ENCODE measurements at places on chromosomes 7 and 10.

GRCh38 chr10:19169684-19170083 lies 121.1 kb downstream of the MALRD1 start:
- no peak for DNase-seq

GRCh38 chr10:114322344-114322743 lies 82.0 kb downstream of the AFAP1L2 start:
- no peak for DNase-seq

DNA sequence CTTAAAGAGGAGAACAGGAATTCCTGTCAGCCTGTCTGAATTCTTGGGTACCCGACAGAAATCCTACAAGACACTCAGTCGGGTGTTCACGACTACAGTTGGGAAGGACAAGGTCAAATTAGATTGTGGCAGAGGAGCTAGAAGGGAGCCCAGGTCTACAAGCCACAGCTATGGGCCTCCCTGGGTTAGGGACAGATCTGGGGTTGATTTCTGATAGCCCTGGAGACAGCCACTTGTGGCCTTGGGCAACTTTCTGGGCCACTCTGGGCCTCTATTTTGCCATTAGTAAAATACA lies 39.7 kb upstream of the ANTXRL start:
- no peak for DNase-seq

GRCh38 chr10:71234970-71235685 lies 22.8 kb downstream of the UNC5B start:
- no peak for DNase-seq

- no peak for DNase-seq
Measured at GRCh38 chr10:96678725-96679124, 41.6 kb downstream of the PIK3AP1 start.

GRCh38 chr10:97333601-97334369 lies 744 bp downstream of the FRAT2 start:
- DNase-seq, result no peak

- no peak for DNase-seq
Measured at GRCh38 chr10:118875087-118875486, 120.3 kb upstream of the CACUL1 start.

- no peak for DNase-seq
Measured at GRCh38 chr10:48210391-48210790, 64.1 kb downstream of the FRMPD2 start.

GRCh38 chr7:132368246-132368900 lies 207.9 kb downstream of the PLXNA4 start:
- no peak for DNase-seq

- DNase-seq, result no peak
Measured at GRCh38 chr7:68482800-68483199, 1115.5 kb upstream of the AUTS2 start.

DNA sequence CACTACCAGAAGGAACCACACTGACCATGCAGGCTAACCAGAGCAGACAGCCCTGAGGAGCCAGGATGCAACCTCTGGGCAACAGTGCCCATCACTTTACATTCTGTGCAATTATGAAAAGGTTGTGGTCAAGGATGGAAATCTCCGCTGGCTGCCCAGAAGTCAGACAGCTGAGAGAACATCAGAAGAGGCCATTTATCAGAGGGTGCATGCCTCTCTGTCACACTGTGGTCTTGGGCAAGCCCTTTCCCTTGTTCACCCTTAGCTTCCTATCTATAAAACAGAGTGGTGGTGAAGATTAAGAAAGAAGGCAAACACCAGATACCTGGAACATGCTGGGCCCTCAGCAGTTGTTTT lies 120.7 kb upstream of the GDF10 start:
- no peak for DNase-seq

GRCh38 chr10:45470098-45471012 lies 96.3 kb downstream of the ALOX5 start:
- no peak for DNase-seq
